ENCODE measurements at places on chromosomes 2 and 18.
A peak's percentile ranks its signal among the peaks of the same experiment; 100 is the strongest.

DNA sequence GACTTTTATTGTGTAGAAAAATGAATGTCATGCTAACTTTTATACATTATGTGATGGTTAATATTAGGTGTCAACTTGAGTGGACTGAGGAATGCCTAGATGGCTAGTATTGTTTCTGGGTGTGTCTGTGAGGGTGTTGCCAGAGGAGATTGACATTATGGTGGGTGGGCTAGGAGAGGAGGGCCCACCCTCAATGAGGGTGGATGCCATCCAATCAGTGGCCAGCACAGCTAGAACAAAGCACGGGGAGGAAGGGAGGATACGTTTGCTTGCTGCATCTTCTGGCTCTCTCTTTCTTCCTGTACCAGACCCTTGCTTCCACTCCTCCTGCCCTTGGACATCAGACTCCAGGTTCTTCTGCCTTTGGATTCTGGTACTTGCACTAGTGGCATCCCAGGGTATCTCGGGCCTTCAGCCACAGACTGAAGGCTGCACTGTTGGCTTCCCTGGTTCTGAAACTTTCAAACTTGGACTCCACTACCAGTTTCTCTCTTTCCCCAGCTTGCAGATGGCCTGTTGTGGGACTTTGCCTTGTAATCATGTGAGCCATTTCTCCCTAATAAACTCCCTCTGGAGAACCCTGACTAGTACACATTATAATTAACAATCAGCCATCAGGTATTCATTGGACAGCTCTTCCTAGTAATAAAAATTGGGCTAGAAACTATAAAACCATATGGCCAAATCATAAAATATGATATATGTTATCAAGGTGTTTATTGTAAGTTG lies 31.7 kb upstream of the ZCCHC2 start:
- DNase-seq, result no peak

- DNase-seq, result no peak
These were observed 319.4 kb upstream of the RBMS1 start for GRCh38 chr2:160812830-160813505.

DNA sequence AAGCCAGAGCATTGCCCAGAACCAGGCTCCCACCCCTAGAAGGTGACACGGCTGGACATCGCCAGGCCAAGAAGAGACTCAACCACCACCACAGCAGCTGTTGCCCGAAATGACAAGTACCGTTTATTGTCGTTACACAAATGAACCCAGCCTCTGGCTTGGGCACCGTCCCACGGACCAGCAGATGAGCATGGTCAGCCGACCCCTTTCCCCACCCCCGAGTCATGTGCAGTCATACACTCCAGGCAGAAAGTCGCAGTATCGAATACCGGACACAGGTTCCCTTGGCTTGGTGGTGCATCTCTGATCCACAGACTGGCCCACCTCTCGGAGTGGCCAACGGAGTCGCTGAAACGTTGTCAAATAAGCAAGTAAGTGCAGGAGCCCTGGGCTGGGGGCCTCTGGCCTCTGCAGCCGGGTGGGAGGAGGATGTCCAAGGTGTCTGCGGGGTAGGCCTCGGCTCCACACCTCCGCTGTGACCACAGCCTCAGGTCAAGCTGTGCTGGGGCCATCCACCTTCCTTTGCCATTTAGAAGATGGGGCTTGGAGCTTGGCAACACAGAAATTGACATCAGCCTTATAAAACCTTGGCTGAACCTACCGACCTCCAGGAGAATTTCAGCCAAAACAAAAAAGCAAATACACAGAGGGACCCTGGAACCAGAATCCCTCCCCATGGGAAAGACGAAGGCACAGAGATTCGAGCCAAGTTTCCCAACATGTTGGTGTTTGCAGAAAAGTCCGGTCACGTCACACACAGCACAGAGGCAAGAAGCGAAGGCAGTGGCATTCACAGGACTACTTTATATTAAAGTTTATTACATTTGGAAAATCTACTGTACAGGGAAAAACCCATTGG lies 24.0 kb downstream of the SDC1 start:
- no peak for DNase-seq

- DNase-seq, result no peak
These were observed 31.8 kb upstream of the DLX1 start for GRCh38 chr2:172053486-172053885.

GRCh38 chr2:134774786-134775641 lies 56.2 kb upstream of the TMEM163 start:
- no peak for DNase-seq

GRCh38 chr2:227884511-227884947 lies 13.1 kb downstream of the DAW1 start:
- peak; percentile 63 for DNase-seq

- no peak for DNase-seq
These were observed 93.7 kb upstream of the MYCN start for GRCh38 chr2:15846626-15847025.

- DNase-seq, result peak; percentile 68
These were observed 5.3 kb upstream of the GDF7 start for GRCh38 chr2:20661421-20662307.

DNA sequence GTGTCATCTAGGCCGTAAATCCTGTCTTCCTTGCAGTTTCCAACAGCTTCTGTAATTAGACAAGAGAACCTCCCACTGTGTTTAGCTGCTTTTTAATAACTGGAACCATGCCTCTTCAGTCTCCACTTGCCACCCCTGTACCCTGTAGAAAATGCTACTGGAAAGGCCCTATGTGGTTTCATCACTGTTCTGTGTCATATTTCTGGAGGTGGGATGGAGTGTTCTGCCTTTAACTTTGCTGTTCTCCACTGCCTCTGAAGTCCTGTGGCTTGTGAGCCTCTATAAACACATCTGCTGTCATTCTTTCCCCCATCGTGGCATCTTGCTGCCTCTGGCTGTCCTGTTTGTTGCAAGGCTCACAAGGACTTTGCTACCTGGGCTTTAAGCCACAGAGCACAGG lies 17.9 kb downstream of the MGAT5 start:
- no peak for DNase-seq

GRCh38 chr2:45888167-45888566 lies 236.7 kb downstream of the PRKCE start:
- no peak for DNase-seq

All from stimulated activated CD4-positive, alpha-beta T cell treated with anti-CD3 and anti-CD28 coated beads, Interleukin-1b, Interleukin-23, amount 100 ng/mL, for 48 hours (primary cell).